ENCODE measurements at places on chromosomes 16 and 17. TPM values are rescaled to one million over a fixed set of nuclear protein-coding genes. Genes with fewer than 3 reads are reported as not detected.

DNA sequence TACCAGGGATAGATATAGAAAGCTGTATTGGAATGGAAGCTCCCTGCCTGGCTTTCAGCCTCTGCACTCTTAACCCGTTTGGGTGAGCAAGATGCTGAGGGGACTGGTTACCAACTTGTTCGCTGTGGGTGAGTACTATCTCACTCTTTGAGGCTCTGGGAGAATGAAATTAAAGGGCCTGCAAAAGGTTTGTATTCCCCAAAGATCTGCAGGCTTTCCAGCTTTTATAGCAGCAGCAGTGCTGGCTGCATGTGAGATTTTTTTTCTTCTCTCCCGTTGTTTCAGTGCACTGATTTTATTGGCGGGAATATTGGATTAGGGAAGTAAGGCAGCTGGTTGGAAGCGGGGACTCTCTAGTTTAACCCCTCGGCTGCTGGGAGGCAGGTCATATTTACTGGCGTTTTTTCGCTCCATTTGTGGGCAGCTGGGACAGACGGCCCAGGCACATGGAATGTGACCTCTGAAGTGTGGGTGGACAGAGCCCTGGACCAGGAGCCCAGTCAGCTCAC is 30.9 kb downstream of the C17orf75 start:
- peak; percentile 64 for DNase-seq
- H3K4me1 ChIP-seq = no peaks in the 10 kb centered on the region

- no peaks in the 10 kb centered on the region for H3K27me3 ChIP-seq
- H3K4me3 ChIP-seq = no peak overlapping the region
- H3K4me1 ChIP-seq = peaks cover 20% of the 10 kb centered on the region
- DNase-seq = peak; percentile 39
- no peak overlapping the region for H3K27ac ChIP-seq
Observed at GRCh38 chr16:74556375-74556922, 50.5 kb downstream of the GLG1 start.

GRCh38 chr16:85042167-85042526 is 14.6 kb downstream of the KIAA0513 start:
- peaks cover 8% of the 10 kb centered on the region for H3K36me3 ChIP-seq
- peak overlapping the region; percentile 56 for H3K27ac ChIP-seq
- no peak for DNase-seq
- H3K4me3 ChIP-seq = no peak overlapping the region

DNA sequence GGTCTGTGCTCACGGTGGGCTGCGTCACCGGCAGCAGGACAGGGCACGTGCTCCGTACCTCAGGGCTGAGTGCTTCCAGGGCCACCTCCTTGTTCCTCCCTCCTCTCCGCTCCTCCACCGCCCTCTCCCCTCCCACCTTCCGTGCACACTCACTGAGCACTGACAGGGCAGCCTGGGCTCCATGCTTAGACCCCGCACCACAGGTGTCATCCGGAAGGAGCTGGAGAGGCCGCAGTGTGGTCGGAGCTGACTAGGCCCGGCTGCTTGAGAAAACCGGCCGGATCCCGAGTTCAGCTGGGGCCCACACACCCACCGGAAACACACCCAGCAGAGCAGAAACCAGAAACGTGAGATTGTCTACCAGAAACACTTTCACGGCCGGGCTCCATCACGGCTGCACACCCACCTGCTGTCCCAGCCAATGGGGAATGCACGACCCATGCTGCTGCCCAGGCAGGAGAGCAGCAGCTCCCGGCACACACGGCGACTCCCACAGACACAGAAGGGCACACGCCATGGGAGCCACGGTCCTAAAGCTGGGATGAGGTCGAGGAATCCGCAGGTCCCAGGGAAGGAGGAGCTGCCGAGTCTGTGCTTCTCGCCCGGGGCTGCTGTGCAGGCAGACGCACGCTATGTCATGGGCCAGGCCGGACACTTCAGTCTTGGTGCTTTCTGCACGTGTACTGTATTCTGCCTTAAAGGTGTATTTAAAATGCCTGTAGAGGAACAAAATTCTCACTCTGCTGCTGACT is 55.0 kb upstream of the ZNF469 start:
- H3K4me1 ChIP-seq = no peaks in the 10 kb centered on the region
- no peak for DNase-seq
- no peaks in the 10 kb centered on the region for H3K27me3 ChIP-seq
- no peak overlapping the region for H3K27ac ChIP-seq
- no peak overlapping the region for H3K4me3 ChIP-seq

- H3K36me3 ChIP-seq = no peaks in the 10 kb centered on the region
- H3K27ac ChIP-seq = no peak overlapping the region
- DNase-seq = no peak
- H3K4me1 ChIP-seq = no peaks in the 10 kb centered on the region
- H3K27me3 ChIP-seq = no peaks in the 10 kb centered on the region
Observed at GRCh38 chr16:57929250-57929649, 41.7 kb downstream of the CNGB1 start.

DNA sequence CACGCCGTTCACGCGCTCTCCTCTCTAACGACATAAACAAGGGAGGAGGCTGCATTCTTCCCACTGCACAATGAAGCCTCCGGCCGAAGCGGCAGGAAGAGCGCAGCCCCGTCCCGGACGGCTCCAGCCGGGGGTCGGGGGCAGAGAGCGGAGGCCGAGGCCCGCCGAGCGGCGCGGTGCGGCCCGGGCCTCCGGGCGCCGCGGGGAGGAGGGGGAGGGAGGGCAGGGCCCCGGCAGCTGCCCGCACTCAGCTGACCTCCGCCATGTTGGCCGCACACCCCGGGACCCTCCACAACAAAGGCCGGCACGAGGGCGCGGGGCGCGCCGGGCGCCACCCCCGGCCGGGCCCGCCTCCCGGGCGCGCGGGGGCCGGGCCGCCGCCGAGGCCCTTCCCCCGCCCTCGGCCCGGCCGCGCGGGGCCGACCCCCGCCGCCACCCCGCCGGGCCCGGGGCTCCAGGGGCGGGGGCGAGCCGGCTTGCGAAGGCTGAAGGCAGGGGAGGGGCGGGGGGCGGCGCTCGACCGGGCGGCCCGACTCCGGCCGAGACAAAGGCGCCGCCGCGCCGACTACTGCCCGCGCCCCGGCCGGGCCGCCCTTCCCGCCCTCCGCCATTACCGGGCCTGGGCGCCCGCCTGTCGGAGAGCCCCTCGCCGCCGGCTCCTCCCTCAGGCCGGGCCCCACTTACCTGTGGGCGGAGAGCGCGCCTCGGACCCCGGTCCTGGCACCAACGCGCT is 527 bp downstream of the SIAH1 start:
- H3K36me3 ChIP-seq = no peaks in the 10 kb centered on the region
- DNase-seq = peak; percentile 89
- peak overlapping the region; percentile 89 for H3K4me3 ChIP-seq
- H3K27me3 ChIP-seq = no peaks in the 10 kb centered on the region
- peak overlapping the region; percentile 96 for H3K27ac ChIP-seq

DNA sequence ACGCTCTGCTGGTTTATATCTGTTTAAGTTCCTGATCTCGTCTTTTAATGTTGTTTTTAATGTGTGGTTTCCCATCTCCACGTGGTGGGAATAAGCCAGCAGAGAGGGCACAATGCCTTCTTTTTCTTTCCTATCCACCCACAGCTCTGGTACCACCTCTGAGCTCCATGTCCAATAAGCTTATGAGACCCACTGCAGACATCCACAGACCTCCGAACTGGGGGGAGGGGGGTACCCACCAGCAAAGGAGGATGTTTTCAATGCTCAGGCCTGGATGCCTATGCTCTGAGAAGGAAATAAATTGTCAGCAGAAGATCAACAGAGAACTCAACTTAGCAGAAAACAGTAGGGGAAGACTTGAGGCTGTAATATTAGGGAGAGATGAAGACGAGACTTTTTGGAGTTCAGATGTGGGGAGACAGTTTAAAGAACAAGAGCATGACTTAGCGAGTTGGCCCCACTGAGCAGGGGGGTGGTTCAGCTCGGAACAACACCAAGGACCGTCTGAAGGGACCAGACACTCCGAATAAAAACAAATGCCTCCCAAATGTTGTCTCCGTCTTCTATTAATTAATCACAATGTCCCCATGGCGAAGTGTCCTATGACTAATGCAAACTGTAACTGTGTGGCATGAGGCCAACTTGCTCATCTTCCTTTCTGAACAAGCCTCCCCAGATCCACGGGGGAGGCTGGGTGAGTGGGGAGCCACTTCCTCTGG is 62.7 kb downstream of the GAS7 start:
- H3K4me1 ChIP-seq = peaks cover 3% of the 10 kb centered on the region
- no peaks in the 10 kb centered on the region for H3K27me3 ChIP-seq
- no peaks in the 10 kb centered on the region for H3K36me3 ChIP-seq
- no peak overlapping the region for H3K27ac ChIP-seq
- no peak overlapping the region for H3K4me3 ChIP-seq
- DNase-seq = peak; percentile 34

DNA sequence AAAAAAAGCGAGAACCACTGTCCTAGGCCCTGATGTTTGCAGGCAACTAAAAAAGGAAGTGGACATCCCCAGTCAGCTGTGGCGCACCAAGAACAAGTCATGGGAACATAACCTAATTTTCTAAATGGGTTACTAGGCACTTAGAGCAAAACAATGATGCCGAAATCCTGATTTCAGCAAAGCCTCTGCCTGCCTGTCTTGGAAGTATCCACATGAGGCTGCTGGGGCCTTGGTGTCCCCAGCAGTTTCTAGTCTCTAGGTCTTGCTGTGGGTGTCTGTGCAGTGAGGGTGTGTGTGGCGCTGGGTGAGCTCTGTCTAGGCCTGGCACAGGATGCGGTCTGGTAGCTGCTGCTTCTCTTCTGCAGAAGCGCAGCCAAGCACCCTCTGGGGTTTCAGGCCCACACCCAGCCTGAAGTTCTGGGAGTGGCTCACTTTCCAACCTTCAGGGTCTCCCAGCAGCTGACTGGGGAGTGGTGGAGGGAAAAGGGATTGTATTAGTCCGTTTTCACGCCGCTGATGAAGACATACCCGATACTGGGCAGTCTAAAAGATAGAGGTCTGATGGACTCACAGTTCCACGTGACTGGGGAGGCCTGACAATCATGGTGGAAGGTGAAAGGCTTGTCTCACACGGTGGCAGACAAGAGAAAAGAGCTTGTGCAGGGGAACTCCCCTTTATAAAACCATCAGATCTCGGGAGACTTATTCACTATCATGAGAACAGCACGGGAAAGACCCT is 21.1 kb downstream of the STH start:
- no peaks in the 10 kb centered on the region for H3K36me3 ChIP-seq
- DNase-seq = no peak
- H3K4me1 ChIP-seq = no peaks in the 10 kb centered on the region
- no peak overlapping the region for H3K4me3 ChIP-seq

GRCh38 chr16:88737298-88738150 is 31.2 kb downstream of the CTU2 start:
- no peaks in the 10 kb centered on the region for H3K27me3 ChIP-seq
- peaks cover 91% of the 10 kb centered on the region for H3K36me3 ChIP-seq
- peak overlapping the region; percentile 38 for H3K27ac ChIP-seq
- H3K4me3 ChIP-seq = no peak overlapping the region

DNA sequence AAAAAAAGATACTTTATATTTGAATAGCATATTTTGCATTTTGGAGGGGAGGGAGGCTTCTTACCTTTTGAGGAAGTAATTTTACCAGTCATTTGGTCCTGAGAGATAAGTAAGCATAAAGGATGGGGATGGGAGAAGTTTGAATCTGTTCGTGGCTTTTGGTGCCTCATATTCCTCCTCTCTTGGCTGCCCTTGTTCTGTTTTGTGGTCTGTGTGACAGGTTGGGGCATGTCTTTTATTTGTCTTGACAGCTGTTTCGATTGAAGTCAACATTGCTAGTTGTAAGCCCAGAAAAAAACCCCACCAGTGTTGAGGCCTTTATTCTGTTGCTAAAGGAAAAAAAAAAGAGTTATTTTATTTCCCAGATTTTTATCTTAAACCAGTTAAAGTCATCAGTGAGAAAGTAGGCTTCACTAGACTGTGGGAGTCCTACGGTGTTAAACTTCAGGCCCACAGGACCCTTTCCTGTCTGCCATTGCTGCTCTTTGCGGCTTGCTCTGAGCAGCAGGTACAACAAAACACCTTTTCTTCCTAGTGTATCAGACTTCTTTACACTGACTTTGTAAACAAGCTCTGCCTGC is 11.4 kb downstream of the SLC7A6 start:
- peaks cover 66% of the 10 kb centered on the region for H3K4me1 ChIP-seq
- peak; percentile 38 for DNase-seq
- H3K4me3 ChIP-seq = no peak overlapping the region
- H3K27me3 ChIP-seq = no peaks in the 10 kb centered on the region
- peak overlapping the region; percentile 2 for H3K27ac ChIP-seq

DNA sequence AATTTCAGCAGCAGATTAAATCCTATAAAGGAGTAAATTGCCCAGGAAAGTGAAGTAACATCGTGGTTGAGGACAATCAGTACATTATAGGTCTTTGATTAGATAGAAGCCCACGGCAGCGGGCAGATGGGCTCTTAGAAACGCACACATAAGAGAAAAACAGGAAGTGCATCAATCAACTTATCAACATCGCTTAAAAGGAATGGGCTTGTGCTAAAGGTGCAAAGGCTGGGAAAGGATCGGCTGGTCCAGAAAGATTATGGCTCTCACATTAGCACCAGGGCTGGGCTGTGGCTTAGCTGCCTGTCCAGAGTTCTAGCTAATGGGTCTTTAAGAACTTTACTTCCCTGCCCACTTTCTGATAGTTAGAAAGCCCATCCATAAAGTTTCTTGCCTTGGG is 292.0 kb upstream of the TNRC6C start:
- H3K4me1 ChIP-seq = no peaks in the 10 kb centered on the region
- H3K27me3 ChIP-seq = no peaks in the 10 kb centered on the region
- H3K27ac ChIP-seq = no peak overlapping the region
- no peak overlapping the region for H3K4me3 ChIP-seq
- DNase-seq = peak; percentile 22
- no peaks in the 10 kb centered on the region for H3K36me3 ChIP-seq

- no peak overlapping the region for H3K4me3 ChIP-seq
- DNase-seq = no peak
- no peak overlapping the region for H3K27ac ChIP-seq
- no peaks in the 10 kb centered on the region for H3K27me3 ChIP-seq
Observed at GRCh38 chr16:10590342-10590741, 9.9 kb upstream of the EMP2 start.

DNA sequence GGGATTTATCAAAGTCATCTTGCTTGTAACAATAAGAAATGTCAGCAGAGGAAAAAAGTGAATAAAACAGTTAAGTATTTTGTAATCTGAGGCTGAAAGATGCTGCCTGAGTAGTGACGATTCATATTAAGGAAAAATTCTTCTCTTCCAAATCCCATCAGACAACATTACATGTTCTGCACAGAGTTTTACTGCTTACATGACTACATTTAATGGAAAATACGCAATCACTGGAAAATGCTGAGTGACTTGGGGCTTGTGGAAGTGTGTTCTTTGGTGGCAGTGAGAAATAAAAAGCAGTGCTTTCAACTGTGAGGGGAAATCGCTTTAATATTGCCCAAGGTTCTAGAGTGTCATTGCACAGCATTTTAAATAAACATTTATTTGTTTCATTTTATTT is 1025.2 kb upstream of the GOT2 start:
- no peak overlapping the region for H3K27ac ChIP-seq
- H3K4me3 ChIP-seq = no peak overlapping the region
- H3K36me3 ChIP-seq = no peaks in the 10 kb centered on the region
- no peaks in the 10 kb centered on the region for H3K27me3 ChIP-seq
- DNase-seq = no peak
- no peaks in the 10 kb centered on the region for H3K4me1 ChIP-seq

The PAQR4 gene
- polyA plus RNA-seq = 2.7 TPM

The EPN3 gene
- 40.6 TPM for polyA plus RNA-seq

The CNGB1 gene
- polyA plus RNA-seq = not detected

The SHISA9 gene
- not detected for polyA plus RNA-seq

The RMI2 gene
- 9.6 TPM for polyA plus RNA-seq

The NME1 gene
- 126 TPM for polyA plus RNA-seq

The GDPD3 gene
- 15.9 TPM for polyA plus RNA-seq

The PTX4 gene
- not detected for polyA plus RNA-seq

The PLEKHH3 gene
- 19.1 TPM for polyA plus RNA-seq

All from stomach (tissue), 19 donors.